ENCODE measurements at places on chromosomes 7 and 10.

- no peak for DNase-seq
These were observed 21.8 kb downstream of the REEP3 start for GRCh38 chr10:63542835-63543575.

GRCh38 chr7:25633426-25634036 is 405.2 kb upstream of the NPVF start:
- no peak for DNase-seq

DNA sequence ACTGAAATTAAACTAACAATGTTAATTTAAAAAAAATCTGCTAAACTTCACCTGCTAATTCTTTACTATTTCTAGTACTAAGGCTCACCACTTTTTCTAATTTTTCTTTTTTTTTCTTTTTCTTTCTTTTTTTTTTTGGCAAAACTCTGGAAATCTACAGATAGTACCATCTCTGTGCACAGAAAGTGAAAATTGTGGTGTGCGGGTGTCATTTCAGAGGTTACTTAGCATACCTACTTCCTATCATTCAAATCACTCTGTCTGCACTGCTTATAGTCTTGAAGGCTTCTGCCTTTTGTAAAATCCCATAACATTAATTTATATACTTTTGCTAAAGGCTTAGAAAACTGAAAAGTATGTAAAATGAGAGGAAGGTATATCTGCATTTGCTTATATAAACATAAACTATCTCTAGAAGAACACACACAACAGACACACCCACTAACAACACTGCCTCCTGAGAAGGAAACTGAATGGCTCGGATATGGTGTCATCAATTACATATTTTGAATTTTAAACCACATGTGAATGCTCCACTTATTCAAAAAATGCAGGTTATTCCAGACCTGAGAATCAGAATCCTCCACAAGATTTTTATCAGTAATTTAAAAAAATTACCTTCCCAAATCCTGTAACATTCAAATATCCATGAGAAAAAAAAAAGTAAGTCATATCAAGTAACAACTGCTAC is 229.5 kb downstream of the PARD3 start:
- DNase-seq, result no peak

DNA sequence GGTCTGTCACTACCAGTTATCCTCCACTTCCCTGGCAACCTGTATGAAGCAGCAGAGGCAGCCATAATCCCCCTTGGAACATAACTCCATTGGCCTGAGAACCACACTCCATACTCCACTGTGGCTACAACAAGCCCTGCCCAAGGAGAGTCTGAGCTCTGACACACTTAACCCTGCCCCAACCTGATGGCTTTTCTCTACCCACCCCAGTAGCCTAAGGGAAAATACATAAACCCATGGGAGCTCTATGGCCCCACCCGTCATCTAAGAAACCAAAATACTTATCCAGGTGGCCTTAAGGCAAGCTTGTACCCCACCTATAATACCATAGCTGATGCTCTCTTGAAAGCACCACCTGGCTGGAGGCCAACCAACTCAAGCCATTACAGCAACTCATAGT is 324.8 kb upstream of the GLI3 start:
- DNase-seq, result no peak

DNA sequence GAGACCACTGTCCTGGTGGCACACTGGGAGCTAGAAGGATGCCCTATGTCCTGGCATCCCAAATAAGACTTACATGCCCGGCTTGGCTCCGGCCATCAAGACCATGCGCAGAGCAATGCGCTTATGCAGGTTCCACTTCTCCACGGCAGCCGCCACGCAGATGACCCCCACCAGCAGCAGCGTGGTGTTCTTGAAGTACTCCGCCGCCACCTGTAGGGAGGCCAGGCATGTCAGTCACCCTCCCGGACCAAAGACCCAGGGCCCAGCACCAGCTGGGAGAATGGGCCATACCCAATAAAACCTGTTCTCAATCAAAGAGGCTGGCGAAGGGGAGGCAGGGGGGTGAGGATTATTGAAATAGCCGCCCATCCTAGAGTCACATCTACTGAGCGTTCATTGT is 19.9 kb downstream of the SLC13A4 start:
- no peak for DNase-seq

DNA sequence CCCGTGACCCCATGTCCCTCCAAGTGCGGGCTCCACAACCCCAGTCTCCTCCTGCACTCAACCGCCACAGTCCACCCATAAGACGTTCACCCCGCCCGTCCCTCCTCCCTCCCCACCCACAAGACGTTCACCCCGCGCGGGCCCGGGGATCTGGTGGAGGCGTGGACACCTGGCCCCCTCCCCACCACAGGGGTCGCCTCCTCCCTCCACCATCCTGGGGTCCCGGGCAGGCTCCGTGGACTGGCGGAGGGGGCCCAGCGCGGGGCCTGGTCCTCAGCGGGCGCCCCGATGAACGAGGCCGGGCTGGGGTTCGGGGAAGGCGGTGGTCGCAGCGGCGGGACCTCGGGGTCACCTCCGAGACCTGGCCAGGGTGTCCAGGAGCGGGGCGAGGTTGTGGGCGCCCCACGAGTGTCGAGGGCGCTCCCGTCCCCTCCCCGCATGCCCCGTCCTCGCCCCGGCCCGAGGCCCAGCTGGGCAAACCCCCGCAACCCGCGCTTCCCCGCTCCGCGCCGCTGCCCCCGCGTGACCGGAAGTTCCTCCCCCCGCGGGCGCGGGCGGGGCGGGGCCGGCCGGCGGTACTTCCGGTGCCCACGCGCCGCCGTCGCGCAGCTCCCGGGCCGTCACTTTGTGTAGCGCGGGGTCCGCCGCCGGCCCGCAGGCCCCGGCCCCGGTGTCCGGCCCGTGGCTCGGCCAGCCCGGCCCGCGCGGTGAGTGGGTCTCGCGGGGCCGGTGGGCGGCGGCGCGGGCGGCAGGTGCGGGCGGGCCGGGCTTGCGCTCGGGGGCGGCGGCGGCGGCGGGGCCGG is at the start of gene ZNF316:
Gene ZNF316 (plus strand): TSS at position 578 of the 803 bp plus-strand sequence. CDS start 5,092 bp downstream, outside the sequence.
- peak; percentile 87 for DNase-seq
